ENCODE measurements at places on chromosomes 7 and 10. TPM values are rescaled to one million over a fixed set of nuclear protein-coding genes. Genes with fewer than 3 reads are reported as not detected.

TMEM196 gene
- not detected for total RNA-seq

CLRN3 gene
- not detected for total RNA-seq

OR2A42 gene
- not detected for total RNA-seq

- peaks cover 10% of the 10 kb centered on the region for H3K27me3 ChIP-seq
- H3K4me1 ChIP-seq, result no peaks in the 10 kb centered on the region
- H3K27ac ChIP-seq, result no peak overlapping the region
- H3K36me3 ChIP-seq, result no peaks in the 10 kb centered on the region
- DNase-seq, result no peak
These were observed 391.1 kb downstream of the RPS24 start for GRCh38 chr10:78424723-78425122.

DNA sequence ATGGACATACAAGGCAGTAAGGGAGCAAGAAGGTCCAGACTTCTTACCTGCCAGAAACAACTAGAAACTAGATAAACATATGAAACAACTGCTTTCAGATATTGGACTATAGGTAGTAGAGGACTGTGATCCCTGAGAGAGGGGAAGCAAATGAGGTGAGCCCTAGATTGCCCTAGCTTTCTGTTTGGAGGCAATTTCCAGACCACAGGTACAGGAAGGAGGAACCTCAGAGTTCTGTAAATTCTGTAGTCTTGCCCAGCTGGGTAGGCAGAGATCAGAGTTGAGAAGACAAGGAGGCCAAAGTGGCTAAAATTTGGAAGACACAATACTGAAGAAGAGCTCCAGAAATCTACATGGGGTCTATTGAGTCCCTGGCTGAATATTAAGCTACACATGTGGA lies 21.0 kb downstream of the CDK6 start:
- no peaks in the 10 kb centered on the region for H3K27me3 ChIP-seq
- peak overlapping the region; percentile 72 for H3K27ac ChIP-seq

DNA sequence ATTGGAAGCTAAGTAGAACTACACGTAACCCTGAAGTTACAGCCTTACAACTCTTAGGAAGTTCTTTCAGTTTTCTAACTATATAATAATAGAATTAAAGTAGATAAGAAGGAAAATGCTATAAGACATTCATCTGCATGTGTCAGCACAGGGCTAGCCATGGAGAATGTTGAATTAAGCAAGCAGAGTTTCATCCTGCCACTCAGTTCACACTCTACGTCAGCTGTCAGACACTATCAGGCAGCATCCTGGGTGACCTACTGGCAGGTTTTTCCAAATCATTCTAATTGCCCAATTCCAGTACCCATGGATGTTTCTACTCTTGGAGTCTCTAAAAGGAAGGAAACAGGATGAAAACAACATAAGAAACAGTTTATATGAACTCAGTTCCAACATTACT lies 45.0 kb upstream of the LRRTM3 start:
- H3K27me3 ChIP-seq, result no peaks in the 10 kb centered on the region
- H3K4me3 ChIP-seq, result no peak overlapping the region
- no peak overlapping the region for H3K27ac ChIP-seq
- H3K36me3 ChIP-seq, result no peaks in the 10 kb centered on the region

DNA sequence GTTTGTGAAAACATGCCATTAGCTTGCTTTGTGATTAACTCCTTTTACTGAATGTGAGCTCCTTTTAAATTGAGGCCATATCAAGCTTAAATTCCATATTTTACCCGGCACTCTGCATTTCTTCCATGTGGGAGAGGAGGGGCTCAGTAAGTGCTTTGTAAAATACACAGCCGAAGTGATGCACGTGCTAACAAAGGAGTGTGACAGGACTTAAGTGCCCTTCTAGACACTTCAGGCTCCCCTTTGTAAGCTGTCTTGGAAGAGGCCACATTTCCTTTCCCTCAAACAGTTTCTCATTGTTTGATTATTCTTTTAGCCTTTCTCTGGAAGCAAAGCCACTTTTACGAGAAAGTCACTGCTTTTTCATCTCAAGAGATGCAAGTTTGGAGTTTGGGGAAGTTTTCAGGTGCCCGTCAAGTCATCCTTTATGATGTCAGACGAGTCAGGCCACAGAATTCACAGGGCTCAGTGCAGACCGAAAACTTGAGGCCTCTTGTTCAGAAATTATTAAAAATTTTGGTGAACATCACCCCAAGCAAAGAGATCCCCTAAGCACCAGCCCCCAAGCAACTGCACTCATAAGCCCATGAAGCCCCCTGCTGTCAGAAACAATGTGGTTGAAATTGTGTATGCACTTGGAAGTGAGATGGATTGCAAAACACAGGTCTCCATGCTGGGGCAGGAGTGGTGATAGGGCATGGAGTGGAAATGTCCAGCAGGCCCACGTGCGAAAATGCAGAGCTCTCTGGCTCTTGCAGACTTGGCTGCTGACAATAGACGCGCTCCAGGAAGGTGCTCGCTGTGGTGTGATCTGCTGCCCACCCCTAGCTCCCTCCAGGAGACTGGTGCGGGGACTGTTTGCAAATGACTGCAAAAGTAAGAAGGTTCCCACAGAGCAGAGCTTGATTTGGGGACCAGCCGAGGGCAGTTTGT lies 11.5 kb downstream of the IKZF1 start:
- peaks cover 77% of the 10 kb centered on the region for H3K4me1 ChIP-seq
- no peaks in the 10 kb centered on the region for H3K27me3 ChIP-seq
- H3K36me3 ChIP-seq, result peaks cover 94% of the 10 kb centered on the region
- H3K27ac ChIP-seq, result peak overlapping the region; percentile 97
- peak overlapping the region; percentile 94 for H3K4me3 ChIP-seq

GRCh38 chr10:116771101-116771958 lies 29.0 kb upstream of the HSPA12A start:
- H3K27me3 ChIP-seq, result peaks cover 21% of the 10 kb centered on the region
- DNase-seq, result no peak
- H3K36me3 ChIP-seq, result no peaks in the 10 kb centered on the region
- H3K4me1 ChIP-seq, result no peaks in the 10 kb centered on the region
- no peak overlapping the region for H3K27ac ChIP-seq
- H3K4me3 ChIP-seq, result no peak overlapping the region

DNA sequence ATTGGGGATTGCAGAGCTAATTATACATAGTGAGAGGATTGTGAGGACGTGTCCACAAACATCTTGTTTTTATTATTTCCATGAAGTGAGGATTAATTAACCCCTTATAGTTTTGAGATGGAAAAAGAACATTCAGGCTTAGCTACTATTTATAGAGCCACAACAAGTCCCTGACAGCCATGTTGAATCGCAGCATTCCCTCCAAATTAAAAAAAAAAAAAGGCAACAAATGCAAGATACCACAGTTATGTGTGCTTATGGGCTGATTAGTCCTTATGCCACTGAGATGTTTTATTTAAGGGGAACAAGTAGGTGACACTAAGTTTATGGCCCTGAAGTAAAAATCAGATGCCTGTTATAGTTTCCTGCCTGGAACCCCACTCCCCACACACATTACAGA lies 350.3 kb downstream of the GPAM start:
- no peak for DNase-seq
- no peaks in the 10 kb centered on the region for H3K4me1 ChIP-seq
- no peaks in the 10 kb centered on the region for H3K36me3 ChIP-seq
- no peak overlapping the region for H3K27ac ChIP-seq
- peaks cover 2% of the 10 kb centered on the region for H3K27me3 ChIP-seq
- H3K4me3 ChIP-seq, result no peak overlapping the region

- H3K36me3 ChIP-seq, result no peaks in the 10 kb centered on the region
- no peak overlapping the region for H3K27ac ChIP-seq
- no peak overlapping the region for H3K4me3 ChIP-seq
- H3K27me3 ChIP-seq, result no peaks in the 10 kb centered on the region
- no peaks in the 10 kb centered on the region for H3K4me1 ChIP-seq
These were observed 157.2 kb upstream of the ZNF92 start for GRCh38 chr7:65216469-65216868.

- no peaks in the 10 kb centered on the region for H3K27me3 ChIP-seq
- H3K4me3 ChIP-seq, result no peak overlapping the region
- DNase-seq, result peak; percentile 12
- H3K36me3 ChIP-seq, result peaks cover 80% of the 10 kb centered on the region
- no peak overlapping the region for H3K27ac ChIP-seq
These were observed 222.3 kb downstream of the SFMBT2 start for GRCh38 chr10:7188456-7189050.

DNA sequence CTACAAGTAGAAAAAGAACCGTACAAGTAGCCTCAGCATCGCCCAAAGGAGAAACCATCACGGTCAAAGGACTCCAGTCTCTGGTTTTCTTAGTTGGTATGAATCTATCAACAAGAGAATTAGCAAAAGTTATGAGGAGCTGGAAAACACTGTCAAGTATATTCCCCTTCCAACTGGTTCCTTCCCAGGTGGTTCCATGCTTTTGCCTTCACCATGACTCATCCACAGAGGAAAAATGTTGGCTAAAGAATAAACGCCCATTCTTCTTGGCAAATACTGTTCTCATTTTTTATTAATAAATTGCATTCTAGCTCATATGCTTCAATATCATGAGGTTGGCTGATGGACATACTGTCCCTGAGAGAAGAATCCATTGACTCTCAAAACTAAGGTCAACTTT lies 6.4 kb downstream of the ELMO1 start:
- DNase-seq, result no peak
- no peak overlapping the region for H3K4me3 ChIP-seq
- peaks cover 17% of the 10 kb centered on the region for H3K36me3 ChIP-seq
- peaks cover 73% of the 10 kb centered on the region for H3K4me1 ChIP-seq
- H3K27me3 ChIP-seq, result no peaks in the 10 kb centered on the region
- H3K27ac ChIP-seq, result peak overlapping the region; percentile 91

- no peak for DNase-seq
- peaks cover 47% of the 10 kb centered on the region for H3K36me3 ChIP-seq
- H3K4me1 ChIP-seq, result peaks cover 70% of the 10 kb centered on the region
These were observed 59.2 kb downstream of the HK1 start for GRCh38 chr10:69337296-69338132.

DNA sequence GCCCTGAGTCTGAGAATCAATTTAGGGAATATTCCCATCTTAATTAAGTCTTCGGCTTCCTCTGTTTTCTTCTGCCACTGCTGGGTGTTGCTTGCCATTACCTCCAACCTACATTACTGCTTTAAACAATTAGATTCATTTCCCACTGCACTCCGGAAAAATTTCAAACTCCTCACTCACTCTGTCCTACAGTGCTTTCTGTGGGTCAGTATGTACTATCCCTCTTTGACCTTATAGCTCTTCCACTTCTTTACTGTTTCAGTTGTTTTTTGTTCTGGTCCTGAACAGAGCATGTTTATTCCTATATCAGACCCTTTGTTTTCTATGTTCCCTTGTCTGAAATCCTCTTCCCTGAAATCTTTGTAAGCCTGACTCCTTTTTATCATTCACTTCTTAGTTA lies 160.6 kb downstream of the MAGI2 start:
- H3K27ac ChIP-seq, result no peak overlapping the region
- H3K4me1 ChIP-seq, result no peaks in the 10 kb centered on the region
- no peak overlapping the region for H3K4me3 ChIP-seq
- DNase-seq, result no peak
- H3K27me3 ChIP-seq, result peaks cover 2% of the 10 kb centered on the region

DNA sequence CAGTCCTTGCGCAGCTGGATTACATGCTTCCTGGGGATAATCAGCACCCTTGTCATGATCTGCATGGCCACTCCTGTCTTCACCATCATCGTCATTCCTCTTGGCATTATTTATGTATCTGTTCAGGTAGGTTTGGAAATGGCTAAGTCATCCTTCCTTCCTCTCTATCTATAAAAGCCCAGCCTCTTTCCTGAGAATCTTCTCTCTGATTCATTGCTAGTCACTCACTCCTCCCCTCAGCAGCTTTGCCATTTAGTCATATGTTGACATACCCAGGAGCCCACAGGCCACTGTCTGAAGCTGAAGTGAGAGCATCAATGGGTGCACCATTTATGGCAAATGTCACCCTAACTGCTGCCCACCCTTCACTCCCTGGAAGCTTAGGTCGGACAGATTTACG lies 52.0 kb downstream of the ABCC2 start:
- H3K36me3 ChIP-seq, result peaks cover 2% of the 10 kb centered on the region
- no peak overlapping the region for H3K4me3 ChIP-seq
- H3K4me1 ChIP-seq, result no peaks in the 10 kb centered on the region
- H3K27ac ChIP-seq, result no peak overlapping the region

GRCh38 chr7:155507576-155507975 lies 38.8 kb downstream of the CNPY1 start:
- H3K27me3 ChIP-seq, result peaks cover 78% of the 10 kb centered on the region
- H3K4me1 ChIP-seq, result peaks cover 19% of the 10 kb centered on the region
- no peak overlapping the region for H3K4me3 ChIP-seq

GRCh38 chr10:65907199-65907712 lies 1018.6 kb upstream of the LRRTM3 start:
- no peak overlapping the region for H3K27ac ChIP-seq
- no peaks in the 10 kb centered on the region for H3K4me1 ChIP-seq
- no peak for DNase-seq
- H3K4me3 ChIP-seq, result no peak overlapping the region
- H3K36me3 ChIP-seq, result no peaks in the 10 kb centered on the region
- no peaks in the 10 kb centered on the region for H3K27me3 ChIP-seq

DNA sequence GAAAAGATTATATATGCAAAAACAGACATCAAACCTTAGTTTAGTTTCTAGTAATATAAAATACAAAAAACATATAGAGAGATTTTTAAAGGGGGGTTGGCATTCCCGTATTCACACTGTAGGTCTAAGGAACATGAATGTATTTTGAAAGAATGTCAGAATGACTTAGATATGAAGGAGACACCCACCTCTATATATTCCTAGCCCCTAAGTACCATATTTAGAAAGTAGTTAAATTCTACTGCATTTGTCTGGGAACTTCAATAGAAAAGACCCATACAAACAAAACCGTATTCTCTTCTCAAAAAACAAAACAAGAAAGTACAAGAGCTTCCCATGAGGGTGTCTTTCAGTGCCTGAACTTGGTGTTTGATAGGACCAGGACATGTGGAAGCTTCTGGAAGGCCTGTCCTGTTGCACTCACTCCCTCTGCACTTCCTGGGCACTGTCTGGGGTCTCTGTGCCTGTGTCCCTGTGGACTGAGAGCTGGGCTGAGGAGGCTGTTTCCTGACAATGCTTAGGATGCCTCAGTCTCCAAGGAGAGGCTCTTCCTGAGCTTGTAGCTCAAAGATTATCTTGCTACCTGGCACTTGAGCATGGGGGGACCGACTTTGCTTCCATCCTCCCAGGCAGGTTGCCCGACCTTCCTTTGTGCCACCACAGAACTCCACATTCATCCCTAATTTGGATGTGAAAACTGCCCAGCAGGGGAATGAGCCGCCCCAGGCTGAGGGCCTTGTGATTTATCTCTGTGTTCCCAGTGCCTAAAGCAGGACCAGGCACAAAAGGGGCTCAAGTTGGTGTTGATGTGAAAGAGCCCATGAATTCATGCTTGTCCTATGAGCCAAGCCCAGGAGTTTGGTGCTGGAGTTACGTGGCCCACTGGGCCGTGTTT lies 44.4 kb upstream of the KLF6 start:
- peaks cover 57% of the 10 kb centered on the region for H3K4me1 ChIP-seq
- H3K36me3 ChIP-seq, result no peaks in the 10 kb centered on the region
- peak overlapping the region; percentile 56 for H3K4me3 ChIP-seq
- DNase-seq, result no peak

GRCh38 chr10:7205656-7206055 lies 205.2 kb downstream of the SFMBT2 start:
- no peaks in the 10 kb centered on the region for H3K27me3 ChIP-seq
- H3K27ac ChIP-seq, result no peak overlapping the region
- no peak overlapping the region for H3K4me3 ChIP-seq
- peaks cover 44% of the 10 kb centered on the region for H3K36me3 ChIP-seq

GRCh38 chr7:34453150-34453549 lies 204.9 kb upstream of the NPSR1 start:
- no peak overlapping the region for H3K27ac ChIP-seq
- no peak overlapping the region for H3K4me3 ChIP-seq

Data from activated CD8-positive, alpha-beta T cell treated with anti-CD3 and anti-CD28 coated beads for 36 hours (primary cell).